Body of pancreas (tissue), 4 donors: ENCODE measurements at places on chromosomes 12 and 14. TPM values are rescaled to one million over a fixed set of nuclear protein-coding genes. Genes with fewer than 3 reads are reported as not detected.

- peaks cover 16% of the 10 kb centered on the region for H3K4me1 ChIP-seq
- H3K27ac ChIP-seq = no peak overlapping the region
- H3K4me3 ChIP-seq = no peak overlapping the region
- no peaks in the 10 kb centered on the region for H3K27me3 ChIP-seq
- no peak for DNase-seq
These were observed 2.4 kb upstream of the GPRC5D start for GRCh38 chr12:12954356-12954755.

- DNase-seq = no peak
- H3K27ac ChIP-seq = no peak overlapping the region
- H3K4me1 ChIP-seq = no peaks in the 10 kb centered on the region
- no peak overlapping the region for H3K4me3 ChIP-seq
These were observed 500.6 kb upstream of the NOVA1 start for GRCh38 chr14:27098451-27098850.

GRCh38 chr14:103427485-103428443 lies 42.5 kb downstream of the MARK3 start:
- H3K4me1 ChIP-seq = peaks cover 22% of the 10 kb centered on the region

DNA sequence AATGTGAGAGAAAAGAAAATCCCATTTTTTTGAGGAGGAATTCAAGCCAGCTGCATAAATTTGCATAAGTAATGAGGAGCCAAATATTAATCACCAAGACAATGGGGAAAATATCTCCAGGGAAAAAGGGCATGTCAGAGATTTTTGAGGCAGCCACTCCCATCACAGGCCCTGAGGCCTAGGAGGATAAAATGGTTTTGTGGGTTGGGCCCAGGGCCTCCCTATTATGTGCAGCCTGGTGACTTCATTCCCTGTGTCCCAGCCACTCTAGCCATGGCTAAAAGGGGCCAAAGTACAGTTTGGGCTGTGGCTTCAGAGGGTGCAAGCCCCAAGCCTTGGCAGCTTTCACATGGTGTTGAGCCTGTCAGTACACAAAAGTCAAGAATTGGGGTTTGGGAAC lies 1051.0 kb upstream of the FOXG1 start:
- H3K36me3 ChIP-seq = no peaks in the 10 kb centered on the region
- DNase-seq = no peak
- no peaks in the 10 kb centered on the region for H3K4me1 ChIP-seq
- H3K27ac ChIP-seq = no peak overlapping the region
- no peak overlapping the region for H3K4me3 ChIP-seq

- no peak for DNase-seq
- no peak overlapping the region for H3K27ac ChIP-seq
- H3K36me3 ChIP-seq = no peaks in the 10 kb centered on the region
- no peaks in the 10 kb centered on the region for H3K4me1 ChIP-seq
- no peaks in the 10 kb centered on the region for H3K27me3 ChIP-seq
These were observed 57.3 kb downstream of the NRXN3 start for GRCh38 chr14:78227248-78228077.

- H3K4me1 ChIP-seq = peaks cover 19% of the 10 kb centered on the region
- H3K36me3 ChIP-seq = no peaks in the 10 kb centered on the region
- no peaks in the 10 kb centered on the region for H3K27me3 ChIP-seq
- no peak overlapping the region for H3K27ac ChIP-seq
- DNase-seq = no peak
- H3K4me3 ChIP-seq = no peak overlapping the region
These were observed 29.8 kb upstream of the CDKN3 start for GRCh38 chr14:54366736-54367735.

DNA sequence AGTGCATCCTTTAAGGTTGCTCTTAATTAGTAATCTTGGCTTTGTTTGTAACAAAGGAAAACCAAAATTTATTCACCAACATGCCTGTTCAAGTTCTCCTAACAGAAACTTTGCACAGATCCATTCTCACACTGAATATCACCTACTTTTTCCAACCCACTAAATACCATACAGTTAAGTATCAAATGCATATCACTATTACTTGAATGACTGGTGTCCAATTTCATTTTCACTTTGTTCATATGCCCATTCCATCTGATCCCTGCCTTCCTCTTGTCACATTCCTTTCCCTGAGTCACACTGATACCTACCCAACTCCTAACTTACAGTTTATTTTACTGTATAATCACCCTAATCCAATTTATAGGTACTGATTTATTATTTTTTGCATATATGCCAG lies 286.4 kb downstream of the NELL2 start:
- no peak overlapping the region for H3K4me3 ChIP-seq
- no peaks in the 10 kb centered on the region for H3K27me3 ChIP-seq
- H3K27ac ChIP-seq = no peak overlapping the region
- H3K36me3 ChIP-seq = no peaks in the 10 kb centered on the region
- no peak for DNase-seq

GRCh38 chr14:92542766-92543554 lies 29.4 kb downstream of the RIN3 start:
- H3K4me3 ChIP-seq = no peak overlapping the region
- DNase-seq = no peak
- no peaks in the 10 kb centered on the region for H3K4me1 ChIP-seq
- no peaks in the 10 kb centered on the region for H3K27me3 ChIP-seq
- no peak overlapping the region for H3K27ac ChIP-seq

DNA sequence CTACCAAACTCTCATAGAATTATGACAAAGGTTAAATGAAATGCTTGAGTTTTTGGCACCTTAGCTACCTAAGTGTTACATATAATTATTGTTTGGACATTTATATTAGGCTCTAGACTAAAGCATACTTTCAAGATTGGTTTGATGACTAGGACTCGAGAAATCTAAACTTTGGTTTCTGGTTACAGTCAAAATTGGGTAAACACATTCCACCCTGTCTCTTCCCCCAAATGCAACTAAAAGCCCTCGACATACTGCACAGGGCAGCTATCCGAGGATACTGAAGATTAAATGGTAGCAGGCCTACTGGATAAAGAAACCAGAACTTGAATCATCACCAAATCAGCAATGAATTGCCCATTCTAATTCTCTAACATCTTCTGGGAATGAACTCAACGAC lies 369.1 kb downstream of the PRKD1 start:
- no peak for DNase-seq
- no peak overlapping the region for H3K4me3 ChIP-seq
- no peaks in the 10 kb centered on the region for H3K27me3 ChIP-seq
- no peaks in the 10 kb centered on the region for H3K4me1 ChIP-seq
- no peak overlapping the region for H3K27ac ChIP-seq

DNA sequence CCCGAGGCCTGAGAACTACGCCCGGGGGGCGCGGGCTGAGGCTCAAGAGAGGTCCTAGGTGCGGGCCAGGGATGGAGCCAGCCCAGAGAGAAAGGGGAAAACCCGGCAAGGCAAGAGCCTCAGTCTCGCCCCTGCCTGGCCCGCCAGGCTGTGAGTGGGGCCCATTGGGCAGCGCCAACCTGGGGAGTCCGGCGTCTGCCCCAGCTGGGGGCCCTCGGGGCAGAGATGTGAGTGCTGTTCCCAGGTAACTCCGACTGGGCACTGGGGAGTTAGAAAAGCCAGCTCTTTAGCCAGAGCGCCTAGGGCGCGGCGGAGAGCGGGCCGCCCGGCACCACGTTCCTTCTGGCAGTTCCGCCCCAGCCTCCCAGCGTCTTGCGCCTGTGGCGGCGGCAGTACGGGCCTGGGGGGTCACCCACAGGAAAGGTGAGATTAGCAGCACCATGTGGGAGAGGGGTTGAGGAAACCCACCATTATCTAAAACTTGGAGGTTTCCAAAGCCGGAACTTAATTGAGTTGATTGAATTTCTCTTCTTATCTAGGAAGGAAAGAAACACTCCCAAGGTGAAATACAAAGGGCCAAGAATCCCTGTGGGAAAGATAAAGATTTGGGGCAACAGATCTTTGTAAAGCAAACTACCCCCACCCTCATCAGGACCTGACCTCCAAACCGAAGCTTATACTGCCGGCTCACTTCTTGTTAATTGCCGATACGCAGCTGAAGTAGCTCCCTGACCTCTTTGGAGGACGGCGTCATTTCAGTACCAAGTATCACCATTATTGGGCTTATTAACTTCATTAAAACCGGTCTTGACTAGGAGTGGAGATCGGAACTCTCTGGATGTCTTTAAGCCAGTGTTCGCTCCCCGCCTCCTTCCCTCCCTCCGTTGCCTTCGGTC lies 11.6 kb downstream of the OTX2 start:
- H3K4me1 ChIP-seq = peaks cover 32% of the 10 kb centered on the region
- peaks cover 10% of the 10 kb centered on the region for H3K27me3 ChIP-seq
- no peak overlapping the region for H3K27ac ChIP-seq
- H3K36me3 ChIP-seq = no peaks in the 10 kb centered on the region
- DNase-seq = no peak
- no peak overlapping the region for H3K4me3 ChIP-seq

DNA sequence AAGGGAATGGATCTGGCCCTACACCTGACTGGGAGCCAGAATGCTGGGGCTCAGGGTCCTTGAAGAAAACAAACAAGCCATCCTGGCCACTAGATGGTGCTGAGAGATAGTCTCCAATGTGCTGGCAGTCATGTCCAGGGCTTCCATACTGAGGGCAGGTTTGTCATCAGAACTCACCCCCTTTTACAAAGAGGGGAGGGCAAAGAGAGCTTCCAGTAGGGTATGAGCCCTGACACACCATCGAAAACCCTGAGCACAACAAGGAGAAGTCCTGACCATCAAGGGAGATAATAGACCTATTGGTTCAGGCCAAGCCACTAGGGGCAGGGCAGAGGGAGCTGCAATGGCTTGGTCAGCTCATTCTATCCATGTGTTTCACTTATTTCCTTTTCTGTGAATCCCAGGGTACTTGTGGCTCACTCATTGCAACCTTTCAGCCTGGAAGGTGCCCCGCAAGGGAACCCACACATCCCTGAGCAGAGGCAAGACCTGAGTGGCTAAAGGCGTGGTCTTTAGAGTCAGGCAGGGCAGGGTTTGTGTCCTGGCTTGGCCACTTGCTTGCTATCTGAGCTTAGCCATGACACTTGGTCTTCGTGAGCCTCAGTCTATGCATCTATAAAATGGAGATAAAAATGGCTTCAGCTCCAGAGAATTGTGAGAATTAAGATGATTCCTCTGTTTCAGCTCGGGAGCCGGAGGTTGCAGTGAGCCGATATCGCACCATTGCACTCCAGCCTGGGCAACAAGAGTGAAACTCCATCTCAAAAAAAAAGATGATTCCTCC lies 6.2 kb upstream of the PLEKHH1 start:
- H3K4me3 ChIP-seq = no peak overlapping the region
- no peaks in the 10 kb centered on the region for H3K27me3 ChIP-seq
- no peak overlapping the region for H3K27ac ChIP-seq
- DNase-seq = peak; percentile 62
- no peaks in the 10 kb centered on the region for H3K36me3 ChIP-seq
- H3K4me1 ChIP-seq = peaks cover under 1% of the 10 kb centered on the region

- no peak overlapping the region for H3K4me3 ChIP-seq
- no peak for DNase-seq
- no peaks in the 10 kb centered on the region for H3K36me3 ChIP-seq
- no peak overlapping the region for H3K27ac ChIP-seq
- no peaks in the 10 kb centered on the region for H3K27me3 ChIP-seq
- H3K4me1 ChIP-seq = peaks cover 10% of the 10 kb centered on the region
These were observed 195.1 kb downstream of the IPO8 start for GRCh38 chr12:30500532-30500931.

GRCh38 chr14:60349663-60350365 lies 100.8 kb downstream of the PPM1A start:
- H3K4me1 ChIP-seq = peaks cover 8% of the 10 kb centered on the region
- no peaks in the 10 kb centered on the region for H3K27me3 ChIP-seq
- no peak overlapping the region for H3K4me3 ChIP-seq
- DNase-seq = peak; percentile 49

- no peak for DNase-seq
- no peaks in the 10 kb centered on the region for H3K27me3 ChIP-seq
- no peak overlapping the region for H3K4me3 ChIP-seq
- H3K36me3 ChIP-seq = no peaks in the 10 kb centered on the region
These were observed 1.1 kb upstream of the GMFB start for GRCh38 chr14:54489731-54490444.

DNA sequence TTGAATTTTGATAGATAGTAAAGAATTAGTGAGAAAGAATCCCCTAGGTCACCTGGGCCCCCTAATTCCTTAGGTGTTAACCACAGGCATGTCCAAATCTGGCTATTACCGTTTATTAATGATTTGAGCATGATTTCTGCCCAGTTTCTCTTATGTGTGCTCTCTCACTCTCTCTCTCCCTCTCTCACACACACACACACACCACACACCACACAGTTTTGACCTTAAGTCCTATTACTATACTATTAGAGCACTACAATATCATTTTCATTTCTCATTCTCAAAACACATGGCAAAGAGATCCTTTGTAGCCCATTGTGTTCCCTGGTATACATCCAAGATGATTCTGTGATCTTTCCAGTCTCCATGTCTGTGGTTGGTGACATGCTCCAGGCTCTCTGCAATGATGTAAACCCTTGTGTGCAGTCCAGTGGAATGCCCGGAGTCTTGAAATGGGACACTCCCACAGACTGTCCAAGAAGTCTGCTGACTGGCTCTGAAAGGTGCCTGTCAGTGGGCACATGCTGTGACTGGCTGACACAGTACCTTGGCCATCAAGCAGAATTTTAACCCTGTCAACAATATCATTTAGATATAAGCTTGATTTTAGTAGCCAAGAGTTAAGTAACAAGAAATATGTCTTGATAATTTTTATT lies 96.2 kb downstream of the FIGNL2 start:
- no peaks in the 10 kb centered on the region for H3K27me3 ChIP-seq
- DNase-seq = peak; percentile 61
- H3K36me3 ChIP-seq = no peaks in the 10 kb centered on the region
- H3K27ac ChIP-seq = no peak overlapping the region

- H3K36me3 ChIP-seq = no peaks in the 10 kb centered on the region
- H3K4me1 ChIP-seq = peaks cover 41% of the 10 kb centered on the region
- no peak overlapping the region for H3K4me3 ChIP-seq
- peak overlapping the region; percentile 70 for H3K27ac ChIP-seq
- no peaks in the 10 kb centered on the region for H3K27me3 ChIP-seq
These were observed 429.4 kb downstream of the ZFP36L1 start for GRCh38 chr14:68363466-68363842.

- H3K27me3 ChIP-seq = no peaks in the 10 kb centered on the region
- peaks cover 3% of the 10 kb centered on the region for H3K4me1 ChIP-seq
- no peak for DNase-seq
- H3K27ac ChIP-seq = no peak overlapping the region
- no peak overlapping the region for H3K4me3 ChIP-seq
These were observed 7.3 kb upstream of the ITFG2 start for GRCh38 chr12:2805143-2805520.

- H3K4me3 ChIP-seq = no peak overlapping the region
- no peaks in the 10 kb centered on the region for H3K4me1 ChIP-seq
- no peak for DNase-seq
- H3K36me3 ChIP-seq = peaks cover 24% of the 10 kb centered on the region
- H3K27ac ChIP-seq = no peak overlapping the region
These were observed 32.6 kb downstream of the RFLNA start for GRCh38 chr12:124327362-124328043.

Gene LALBA
- total RNA-seq = not detected

Gene TBX5
- not detected for total RNA-seq

Gene PARPBP
- total RNA-seq = 0.52 TPM

Gene CLEC1A
- total RNA-seq = 1.3 TPM

Gene TMEM121
- 13.8 TPM for total RNA-seq

Gene PRH1
- 16.6 TPM for total RNA-seq

Gene TNS2
- 113 TPM for total RNA-seq

Gene EPS8
- 41.2 TPM for total RNA-seq

Gene PTPRQ
- 0.66 TPM for total RNA-seq

Gene GARIN6
- not detected for total RNA-seq

Gene GLT8D2
- 0.99 TPM for total RNA-seq

Gene P2RX2
- total RNA-seq = 1.0 TPM

Gene GDF11
- total RNA-seq = 0.78 TPM
